Stimulated activated CD4-positive, alpha-beta T cell treated with anti-CD3 and anti-CD28 coated beads, Interleukin-4, amount 100 ng/mL, for 48 hours (primary cell): ENCODE measurements at places on chromosomes 3 and 15.

DNA sequence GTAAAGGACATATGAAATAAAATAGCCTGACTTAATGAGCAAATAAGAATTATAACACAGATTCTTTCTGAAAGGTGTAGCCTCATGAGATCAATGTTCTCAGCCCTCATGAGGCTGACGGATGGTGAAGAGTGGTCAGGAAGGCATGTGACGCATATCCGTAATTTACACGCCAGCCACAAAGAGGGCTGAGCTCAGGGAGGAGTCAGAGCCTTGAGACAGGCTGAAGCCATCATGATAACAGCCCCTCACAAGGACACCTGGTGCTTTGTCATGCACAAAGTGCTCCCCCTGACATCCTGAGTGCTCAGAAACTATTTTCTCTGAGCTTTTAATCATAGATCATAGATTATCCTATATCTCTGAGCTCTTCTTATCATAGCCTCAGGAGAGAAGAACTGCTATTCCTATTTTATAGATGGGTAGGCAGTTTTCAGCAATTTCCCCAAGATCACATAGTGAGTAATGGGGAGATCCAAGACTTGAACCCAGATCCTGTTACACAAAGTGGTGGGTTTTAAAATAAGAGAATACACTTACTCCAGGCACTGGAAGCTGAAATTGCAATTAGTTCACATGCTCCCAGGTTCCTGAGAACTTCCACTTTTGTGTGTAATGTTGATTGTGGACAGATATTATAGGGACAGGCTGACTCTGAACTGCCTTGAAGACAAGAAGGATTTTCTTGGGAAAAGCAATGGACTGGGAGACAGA is 267.1 kb downstream of the RPLP1 start:
- peak; percentile 41 for DNase-seq

DNA sequence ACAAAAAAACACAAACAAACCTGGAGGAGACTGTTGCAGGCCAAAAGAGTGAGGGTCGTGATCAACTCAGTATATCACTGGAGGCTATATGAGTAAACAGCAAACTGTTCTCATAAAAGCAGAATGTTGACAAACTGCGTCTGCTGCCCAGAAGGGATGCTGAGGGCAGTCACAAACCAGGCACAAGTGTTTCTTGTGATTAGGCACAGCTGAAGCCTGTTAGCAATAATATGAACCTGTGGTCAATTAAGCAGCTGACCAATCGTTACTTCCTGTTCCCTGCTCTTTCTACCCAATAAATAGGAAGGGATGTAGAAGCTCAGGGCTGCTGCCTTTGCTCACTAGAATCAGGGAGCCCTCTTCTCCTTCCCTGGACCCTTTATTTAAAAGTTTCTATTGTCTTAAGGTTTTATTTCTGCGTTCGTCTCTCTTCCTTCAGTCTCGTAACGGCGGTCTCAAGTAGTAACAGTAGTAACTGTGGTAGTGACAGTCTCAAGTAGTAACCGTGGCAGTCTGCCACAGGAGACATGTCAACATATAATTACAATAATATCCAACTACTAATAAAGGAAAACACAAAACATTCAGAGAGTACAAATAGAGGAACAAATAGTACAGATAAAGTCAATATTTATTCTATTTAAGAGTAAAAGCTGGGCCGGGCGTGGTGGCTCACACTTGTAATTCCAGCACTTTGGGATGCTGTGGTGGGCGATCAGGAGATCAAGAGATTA is 698.4 kb upstream of the CCDC54 start:
- no peak for DNase-seq

GRCh38 chr3:123584284-123584987 is 417 bp downstream of the HACD2 start:
- no peak for DNase-seq

- no peak for DNase-seq
These were observed 110.4 kb upstream of the GMNC start for GRCh38 chr3:190972840-190973270.

- no peak for DNase-seq
These were observed 28.7 kb downstream of the FRMD4B start for GRCh38 chr3:69357196-69357595.

- no peak for DNase-seq
These were observed 171.4 kb downstream of the NSUN3 start for GRCh38 chr3:94234177-94234788.

- DNase-seq: no peak
These were observed 19.1 kb downstream of the PAQR9 start for GRCh38 chr3:142944342-142944741.

GRCh38 chr3:33181229-33181628 is 37.4 kb downstream of the SUSD5 start:
- no peak for DNase-seq

DNA sequence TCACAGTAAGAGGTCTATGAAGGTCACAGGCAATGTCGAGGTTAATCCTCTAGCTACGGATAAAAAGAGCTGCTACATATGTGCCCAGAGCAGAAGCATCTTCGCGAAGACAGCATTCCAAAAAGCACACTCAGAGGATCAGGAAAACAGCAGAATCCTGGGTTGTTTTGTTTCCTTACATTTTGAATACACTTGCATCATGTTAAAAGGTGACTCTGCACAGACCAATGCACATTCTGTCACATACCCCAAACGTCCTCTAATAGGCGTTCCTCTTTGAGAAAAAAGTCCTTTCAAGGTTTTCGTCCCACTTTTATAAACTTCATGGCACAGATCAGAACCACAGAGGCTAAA is 52.7 kb downstream of the VGLL4 start:
- no peak for DNase-seq

- no peak for DNase-seq
These were observed 50.8 kb downstream of the RAB11A start for GRCh38 chr15:65920121-65920520.

GRCh38 chr3:32397941-32398340 is 6.3 kb downstream of the CMTM7 start:
- DNase-seq: no peak
